ENCODE measurements at places on chromosomes 16 and 17.

GRCh38 chr16:60329108-60329507 is 1595.0 kb upstream of the GOT2 start:
- no peak for DNase-seq

GRCh38 chr16:23859713-23860269 is 24.0 kb downstream of the PRKCB start:
- no peak for DNase-seq

- DNase-seq = peak; percentile 2
These were observed 806 bp downstream of the IFT140 start for GRCh38 chr16:1610899-1611632.

DNA sequence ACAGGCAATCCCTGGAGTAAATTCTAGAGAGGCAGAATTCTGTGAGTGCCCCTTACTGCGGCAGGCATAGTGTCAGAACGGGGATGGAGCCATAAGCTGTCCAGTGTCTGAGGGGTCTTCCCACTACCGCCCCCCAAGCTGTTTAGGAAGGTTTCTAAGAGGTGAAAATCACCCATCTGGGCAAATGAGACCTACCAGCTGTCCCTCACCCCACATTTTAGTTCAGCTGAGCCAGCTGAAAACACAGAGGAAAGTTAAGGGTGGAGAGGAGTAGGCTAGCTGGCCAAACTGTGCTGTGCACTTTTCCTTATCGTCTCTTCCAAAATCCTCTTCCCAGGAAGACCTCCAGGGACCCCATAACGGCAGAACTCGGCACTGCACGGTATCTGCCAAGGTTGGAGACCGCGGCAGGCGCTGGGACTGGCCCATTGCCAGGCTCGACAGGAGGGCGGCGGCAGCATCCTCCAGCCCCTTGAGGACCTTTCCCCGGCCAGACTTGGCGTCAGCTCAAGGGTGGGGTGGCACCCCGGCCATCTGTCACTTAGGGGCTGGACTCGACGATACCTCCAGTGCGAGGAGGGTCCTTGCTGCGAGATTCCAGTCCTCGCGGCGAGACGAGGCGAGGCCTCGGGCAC is 955 bp downstream of the ACLY start:
- peak; percentile 12 for DNase-seq

- no peak for DNase-seq
These were observed 73.5 kb downstream of the ZNF423 start for GRCh38 chr16:49782405-49782804.

- no peak for DNase-seq
These were observed 193.7 kb upstream of the TBX2 start for GRCh38 chr17:61205931-61206330.

DNA sequence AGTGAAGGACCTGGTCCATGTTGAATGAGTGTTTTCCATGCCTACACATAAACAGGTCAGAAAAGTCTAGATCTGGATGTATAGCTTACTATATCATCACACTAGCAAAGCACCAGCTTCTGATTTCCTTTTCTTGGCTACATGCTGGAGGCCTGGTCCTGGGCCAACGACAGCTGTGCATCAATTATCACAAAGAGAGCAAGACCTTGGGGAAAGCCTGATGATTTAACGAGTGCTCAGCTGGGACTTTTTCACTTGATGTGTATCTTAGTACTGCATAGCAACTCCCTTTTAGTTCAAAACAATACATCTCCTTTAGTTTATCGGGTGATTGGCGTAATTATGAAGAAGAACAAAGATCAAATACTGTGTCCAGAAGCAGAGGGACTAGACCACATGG is 358.2 kb downstream of the KIF2B start:
- DNase-seq = no peak

DNA sequence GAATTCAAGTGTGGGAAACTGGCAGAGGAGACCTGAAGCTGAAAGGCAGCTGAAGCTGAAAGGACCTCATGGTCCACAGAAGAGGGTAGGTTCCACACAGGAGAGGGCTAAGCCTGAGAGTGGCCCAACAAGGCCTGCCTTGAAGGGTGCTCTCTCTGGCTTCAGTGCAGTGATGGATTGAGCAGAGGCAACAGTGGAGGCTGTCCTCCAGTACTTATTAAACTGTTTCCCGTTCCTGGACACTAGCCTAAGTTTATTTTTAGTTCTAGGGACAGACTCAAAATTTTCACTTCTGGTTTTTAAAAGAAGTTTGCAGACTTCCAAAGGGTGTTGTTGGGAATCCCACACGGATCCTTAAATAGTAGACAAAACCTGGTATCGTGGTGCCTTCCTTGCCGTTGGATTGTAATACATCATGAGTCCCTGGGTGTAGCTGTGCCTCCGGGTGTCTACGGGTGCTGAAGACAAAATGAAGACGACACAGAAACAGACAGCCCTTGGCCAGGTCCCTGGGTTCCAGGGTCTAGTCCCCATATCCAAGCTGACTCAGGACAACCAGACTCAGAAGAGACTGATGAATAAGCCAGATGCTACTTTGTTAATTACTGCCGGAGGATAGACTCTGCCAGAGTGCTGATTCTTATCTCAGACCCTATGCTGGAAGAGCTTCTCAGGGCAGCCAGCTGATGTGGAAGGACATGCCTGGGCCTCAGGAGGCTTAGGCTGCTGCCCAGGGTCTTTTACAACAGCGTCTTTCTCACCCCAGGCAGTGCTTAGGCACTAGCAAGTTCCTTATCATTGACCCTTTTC is 7.1 kb upstream of the CMTM4 start:
- DNase-seq = no peak

DNA sequence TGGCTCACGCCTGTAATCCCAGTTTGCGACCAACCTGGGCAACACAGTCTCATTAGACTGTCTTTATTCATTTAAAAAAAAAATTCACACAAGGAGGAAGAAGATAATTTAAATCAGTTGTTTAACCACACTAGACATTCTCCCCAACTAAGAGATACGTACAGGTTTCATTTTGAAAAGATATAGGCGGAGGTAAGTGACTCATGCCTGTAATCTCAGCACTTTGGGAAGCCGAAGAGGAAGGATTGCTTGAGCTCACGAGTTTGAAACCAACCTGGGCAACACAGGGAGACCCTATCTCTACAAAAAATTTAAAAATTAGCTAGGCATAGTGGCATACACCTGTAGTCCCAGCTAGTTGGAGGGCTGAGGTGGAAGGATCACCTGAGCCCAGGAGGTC is 5.3 kb downstream of the CMTM4 start:
- DNase-seq = no peak

GRCh38 chr17:50361561-50362480 is 11.2 kb downstream of the MRPL27 start:
- peak; percentile 33 for DNase-seq

DNA sequence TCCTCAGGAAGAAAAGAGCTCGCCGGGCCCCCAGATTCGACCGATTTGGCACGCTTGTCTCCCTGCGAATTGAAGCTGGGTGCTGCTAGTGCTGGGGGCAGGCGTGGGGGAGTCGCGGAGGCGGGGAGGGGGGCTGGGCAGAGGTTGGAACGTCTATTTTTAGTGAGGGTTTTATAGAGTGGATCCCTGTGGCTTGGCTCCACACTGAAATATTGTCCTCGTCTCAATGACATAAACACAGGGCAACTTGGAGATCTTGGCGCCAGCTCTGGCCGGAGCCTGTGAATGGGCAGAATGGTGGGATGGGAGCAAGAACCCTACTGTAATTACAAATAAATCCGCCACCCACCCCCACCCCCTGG is 15.7 kb upstream of the NOG start:
- DNase-seq = no peak

GRCh38 chr16:89986600-89986999 is 32.7 kb downstream of the DBNDD1 start:
- no peak for DNase-seq

DNA sequence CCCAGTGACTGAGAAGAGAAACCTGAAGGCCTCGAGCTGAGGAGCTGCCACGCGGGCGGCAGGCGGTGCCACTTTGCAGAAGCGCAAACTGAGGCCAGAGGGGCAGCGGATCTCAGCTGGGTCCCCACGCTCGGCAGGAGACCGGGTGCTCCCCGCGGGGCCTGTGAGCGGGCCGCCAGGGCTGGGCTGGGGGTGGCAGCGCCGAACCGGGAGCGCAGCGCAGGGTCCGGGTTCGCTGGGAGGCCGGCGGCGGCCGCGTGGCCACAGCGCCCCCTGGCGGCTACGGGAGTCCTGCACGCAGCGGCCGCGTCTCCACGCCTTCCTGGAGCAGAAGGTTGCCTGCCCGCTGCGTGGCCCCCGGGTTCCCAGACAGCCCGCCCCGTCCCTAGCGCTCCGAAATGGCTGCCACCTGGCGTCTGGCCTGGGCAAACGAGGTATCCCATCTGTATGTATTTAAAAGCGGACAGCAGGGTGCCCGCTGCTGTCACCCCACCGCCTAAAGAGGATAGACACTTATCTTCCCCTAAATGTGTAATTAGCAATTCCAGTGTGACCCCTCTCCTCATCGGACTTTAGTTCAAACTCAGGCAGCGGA is 96.1 kb upstream of the CDH5 start:
- DNase-seq = peak; percentile 43

- DNase-seq = no peak
These were observed 4.2 kb downstream of the CLCN7 start for GRCh38 chr16:1470481-1471251.

- no peak for DNase-seq
These were observed 27.2 kb upstream of the MEAK7 start for GRCh38 chr16:84531671-84532111.

Measured in stimulated activated CD8-positive, alpha-beta memory T cell treated with anti-CD3 and anti-CD28 coated beads, Interleukin-4, amount 100 ng/mL, for 24 hours (primary cell).